ENCODE measurements at places on chromosomes 6 and 20.

DNA sequence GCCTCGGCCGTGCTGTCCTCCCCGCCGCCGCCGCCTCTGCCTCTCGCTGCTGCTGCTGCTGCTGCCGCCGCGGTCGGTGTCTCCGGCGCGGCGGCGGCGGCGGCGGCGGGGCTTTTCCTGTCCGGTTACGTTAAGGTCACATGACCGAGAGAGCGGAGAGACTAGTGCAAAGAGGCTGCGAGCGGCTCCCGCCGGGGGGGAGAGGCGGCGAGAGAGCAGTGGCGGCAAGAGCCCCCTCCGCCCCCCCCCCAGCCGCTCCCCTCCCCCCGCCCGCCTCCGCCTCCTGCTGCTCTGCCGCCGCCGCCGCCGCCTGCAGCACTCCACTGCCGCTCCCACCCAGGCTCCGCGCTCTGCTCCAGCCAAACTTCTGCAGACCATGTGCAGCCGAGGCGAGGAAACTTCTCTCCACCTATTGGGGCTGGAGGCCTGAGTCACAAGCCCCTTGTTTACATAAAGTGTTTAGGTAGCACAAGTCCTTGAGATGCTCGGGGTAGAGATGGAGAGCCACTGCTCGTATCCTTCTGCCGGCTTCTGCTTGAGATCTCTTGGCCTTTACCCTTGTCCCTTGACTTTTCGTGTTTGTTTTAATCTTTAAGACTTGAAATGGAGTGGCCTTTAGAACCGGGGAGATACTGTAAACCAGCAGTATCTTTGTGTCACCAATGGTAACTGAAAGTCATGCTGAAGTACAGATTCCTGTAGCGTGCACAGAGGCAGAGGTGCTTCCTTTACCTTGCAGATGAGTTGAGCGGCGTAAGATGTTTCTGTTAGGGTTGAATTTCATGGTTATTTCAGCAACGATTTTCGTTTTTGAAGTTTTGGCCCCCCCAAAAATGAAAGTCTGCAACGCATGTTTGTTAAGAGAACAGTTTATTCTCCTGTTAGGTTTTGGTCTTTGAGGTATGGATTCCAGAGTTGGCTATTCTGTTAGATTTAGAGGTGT is at the start of gene ZBTB2:
TSS of gene ZBTB2 (minus strand) at position 89 of the 943 bp plus-strand sequence. CDS start 17,922 bp downstream, outside the sequence.
- peak; percentile 84 for DNase-seq

DNA sequence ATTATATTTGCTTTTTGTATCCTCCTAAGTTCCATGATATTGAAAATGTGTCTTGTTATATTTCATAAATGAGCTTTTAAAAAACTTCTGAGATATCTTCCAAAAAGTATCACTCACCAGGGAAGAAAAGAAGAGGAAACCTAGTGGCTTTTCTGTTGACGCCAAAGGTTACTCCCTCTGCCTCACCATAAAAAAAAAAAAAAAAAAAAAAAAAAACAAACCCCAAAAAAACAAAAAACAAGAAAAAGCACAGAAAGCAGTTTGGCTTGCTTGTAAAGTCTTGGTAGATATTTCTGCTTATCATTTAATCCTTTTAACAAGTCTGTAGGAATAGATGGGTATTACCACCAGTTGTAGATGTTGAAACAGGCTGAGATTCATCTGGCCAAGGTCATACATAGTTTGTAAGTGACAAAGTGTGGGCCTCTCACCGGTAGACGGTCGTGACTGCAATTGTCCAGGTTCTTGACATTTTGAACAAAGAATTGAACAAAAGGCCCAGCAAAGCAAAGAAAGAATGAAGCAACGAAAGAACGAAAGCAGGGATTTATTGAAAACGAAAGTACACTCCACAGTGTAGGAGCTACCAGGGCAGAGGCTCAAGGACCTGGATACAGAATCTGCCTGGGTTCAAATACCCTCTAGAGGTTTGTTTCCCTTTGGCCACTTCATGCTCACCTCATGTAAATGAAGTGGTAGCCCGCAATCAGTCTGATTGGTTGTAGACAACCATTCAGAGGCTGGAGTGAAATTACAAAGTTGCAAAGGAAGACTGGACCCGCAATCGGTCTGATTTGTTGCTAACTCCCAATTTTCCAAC is 11.6 kb upstream of the ELOVL5 start:
- DNase-seq: no peak

DNA sequence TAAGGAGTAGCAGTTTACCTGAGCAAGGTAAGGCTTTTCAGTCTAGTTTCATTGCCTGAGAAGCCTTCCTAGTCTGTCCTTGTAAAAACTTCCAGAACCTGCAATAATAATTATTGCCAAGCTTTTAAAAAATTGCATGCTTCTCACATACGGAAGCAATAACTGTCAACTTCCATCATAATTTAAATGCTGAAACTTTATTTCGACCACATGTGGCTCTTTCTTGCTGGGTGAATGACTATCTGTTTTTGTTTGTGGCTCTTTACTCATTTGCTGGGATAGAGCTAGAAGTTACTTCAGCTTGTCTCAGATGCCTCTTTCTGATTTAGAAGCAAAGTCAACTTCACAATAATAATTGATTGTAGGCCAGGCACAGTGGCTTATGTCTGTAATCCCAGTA is 95.9 kb upstream of the COL21A1 start:
- no peak for DNase-seq

DNA sequence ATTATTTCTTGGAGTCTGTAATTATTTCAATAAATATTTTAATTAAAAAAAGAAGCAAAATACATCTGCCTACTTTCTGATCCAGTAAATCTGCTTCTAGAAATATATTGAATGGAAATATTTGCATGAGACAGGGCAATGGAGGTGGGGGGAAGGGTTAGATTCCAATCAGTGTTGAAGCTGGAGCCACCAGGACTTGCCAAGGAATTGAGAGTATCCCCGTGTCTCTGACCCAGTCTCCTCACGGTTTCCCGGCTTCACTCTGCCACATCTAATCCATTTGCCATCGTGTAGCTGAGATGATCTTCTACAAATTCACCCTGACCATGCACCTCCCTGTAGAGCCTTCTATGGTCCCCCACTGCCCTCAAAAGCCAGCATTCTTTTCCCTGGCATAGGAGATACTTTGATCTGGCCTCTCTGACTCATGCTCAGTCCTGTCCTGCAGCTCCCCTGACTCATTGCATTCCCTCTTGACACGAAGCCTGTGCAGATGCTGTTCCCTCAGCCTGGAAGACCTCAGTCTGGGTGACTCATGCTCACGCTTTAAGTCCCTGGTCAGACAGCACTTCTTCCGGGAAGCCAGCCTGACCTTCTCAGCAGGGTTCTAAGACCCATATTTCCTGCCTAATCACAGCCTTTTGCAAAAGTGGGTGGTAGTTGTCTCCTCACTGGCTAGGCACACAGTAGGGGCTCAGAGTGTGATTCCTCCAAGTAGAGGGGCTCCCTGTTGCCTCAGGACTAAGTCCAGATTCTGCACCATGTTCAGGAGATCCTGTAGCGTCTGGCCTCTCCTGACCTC is 23.0 kb upstream of the FKBP1A start:
- DNase-seq: no peak

DNA sequence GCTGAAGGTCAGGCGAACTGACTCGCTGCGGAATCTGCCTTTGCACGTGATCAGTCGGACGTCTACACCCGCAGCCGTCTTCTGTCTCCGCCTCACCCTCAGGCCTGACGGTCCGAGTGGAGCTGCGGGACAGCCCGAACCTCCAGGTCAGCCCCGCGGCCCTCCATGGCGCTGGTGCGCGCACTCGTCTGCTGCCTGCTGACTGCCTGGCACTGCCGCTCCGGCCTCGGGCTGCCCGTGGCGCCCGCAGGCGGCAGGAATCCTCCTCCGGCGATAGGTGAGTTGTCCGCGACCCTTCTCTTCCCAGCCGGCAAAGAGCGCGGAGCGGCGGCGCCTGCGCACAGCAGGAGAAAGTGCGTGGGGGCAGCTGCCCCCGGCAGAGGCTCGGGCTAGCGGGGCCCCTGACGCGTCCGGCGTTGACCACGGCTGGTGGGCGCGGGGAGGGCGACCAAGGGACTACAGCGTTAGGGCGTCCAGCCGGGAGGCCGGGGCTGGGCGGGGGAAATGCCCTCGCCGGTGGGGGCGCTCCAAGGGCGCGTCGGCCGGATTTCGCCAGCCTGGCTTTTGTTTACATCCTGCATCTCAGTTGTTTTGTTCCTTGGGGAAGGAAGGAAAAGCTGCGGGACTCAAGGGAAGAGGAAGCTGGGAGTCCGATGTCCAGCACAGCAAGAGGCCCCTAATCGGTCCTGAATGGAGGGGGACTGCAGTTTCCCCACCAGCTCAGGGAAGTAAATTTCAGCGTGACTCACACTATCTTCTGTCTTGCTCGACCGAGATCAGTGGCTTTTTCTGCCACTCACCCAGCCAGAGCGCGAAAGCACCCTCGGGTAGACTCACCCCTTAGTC is at the start of gene SMPDL3A:
TSS of gene SMPDL3A (plus strand) at position 77 of the 846 bp plus-strand sequence. CDS start at position 166, 89 bp downstream.
- DNase-seq: peak; percentile 92

- no peak for DNase-seq
These were observed 23.0 kb downstream of the PLN start for GRCh38 chr6:118571121-118571520.

- DNase-seq: no peak
These were observed 131.5 kb upstream of the KCNK16 start for GRCh38 chr6:39453956-39454524.

DNA sequence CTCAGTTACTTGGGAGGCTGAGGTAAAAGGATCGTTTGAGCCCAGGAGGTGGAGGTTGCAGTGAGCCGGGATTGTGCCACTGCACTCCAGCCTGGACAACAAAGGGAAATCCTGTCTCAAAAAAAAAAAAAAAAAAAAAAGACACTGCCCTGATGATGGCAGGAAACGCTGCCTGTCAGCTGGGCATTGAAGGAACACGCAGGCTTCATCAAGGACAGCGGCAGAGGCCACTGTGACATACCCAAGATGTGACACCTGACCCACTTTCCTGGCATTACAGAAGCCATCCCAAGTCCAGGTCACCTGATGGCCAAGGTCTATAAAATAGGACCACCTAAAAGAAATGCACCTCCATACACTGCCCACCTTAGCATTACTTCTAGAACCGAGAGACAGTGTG is 75.9 kb downstream of the RIPOR3 start:
- DNase-seq: no peak

- DNase-seq: no peak
These were observed 675.7 kb upstream of the AGPAT4 start for GRCh38 chr6:161949531-161949930.

- peak; percentile 63 for DNase-seq
These were observed 52.0 kb downstream of the RPP21 start for GRCh38 chr6:30396833-30397479.

GRCh38 chr20:50635676-50636600 is 55.4 kb downstream of the RIPOR3 start:
- peak; percentile 70 for DNase-seq

DNA sequence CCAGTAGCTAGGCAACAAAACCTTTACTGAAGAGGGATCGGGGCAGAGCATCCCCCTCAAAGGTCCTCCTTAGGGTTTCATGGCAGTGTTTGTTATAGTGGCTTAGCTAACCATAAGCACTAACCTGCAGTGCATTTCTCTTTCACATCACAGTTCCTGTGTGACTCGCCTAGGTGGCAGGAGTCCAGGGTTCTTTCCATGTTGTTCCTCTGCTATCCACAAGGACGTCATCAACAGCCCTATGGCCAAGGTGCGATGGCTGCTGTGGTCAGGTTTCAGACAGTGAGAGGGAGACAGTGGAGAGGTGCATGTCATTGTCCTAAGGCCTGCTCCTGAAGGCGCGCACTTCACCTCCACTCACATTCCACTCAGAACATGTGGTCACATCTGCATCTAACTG is 38.8 kb upstream of the FOXA2 start:
- peak; percentile 26 for DNase-seq

GRCh38 chr6:87837444-87837843 is 135.4 kb upstream of the AKIRIN2 start:
- DNase-seq: no peak

- peak; percentile 78 for DNase-seq
These were observed 141.5 kb downstream of the ANKRD60 start for GRCh38 chr20:58086763-58087561.

- DNase-seq: no peak
These were observed 7.3 kb upstream of the PXDC1 start for GRCh38 chr6:3758842-3759144.

DNA sequence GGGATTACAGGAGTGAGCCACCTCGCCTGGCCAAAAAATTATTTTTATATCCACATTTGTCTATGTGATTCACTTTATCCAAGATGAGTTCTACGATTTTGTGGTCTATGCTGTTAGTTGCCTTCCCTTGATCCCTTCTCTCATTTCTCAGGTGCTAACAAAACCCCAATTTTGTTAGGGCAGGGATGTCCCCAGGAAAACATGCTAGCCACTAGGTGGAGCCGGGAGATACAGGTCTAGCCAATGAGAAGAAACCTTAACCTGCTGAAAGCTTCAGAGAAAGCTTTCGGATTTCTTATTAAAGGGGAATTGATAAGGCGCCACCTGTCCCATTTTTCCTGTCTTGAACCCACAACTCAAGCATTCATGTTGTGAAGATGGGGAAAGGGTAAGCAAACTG is 167.4 kb upstream of the OLIG3 start:
- no peak for DNase-seq

- DNase-seq: no peak
These were observed 88.1 kb upstream of the IFNGR1 start for GRCh38 chr6:137307163-137307854.

DNA sequence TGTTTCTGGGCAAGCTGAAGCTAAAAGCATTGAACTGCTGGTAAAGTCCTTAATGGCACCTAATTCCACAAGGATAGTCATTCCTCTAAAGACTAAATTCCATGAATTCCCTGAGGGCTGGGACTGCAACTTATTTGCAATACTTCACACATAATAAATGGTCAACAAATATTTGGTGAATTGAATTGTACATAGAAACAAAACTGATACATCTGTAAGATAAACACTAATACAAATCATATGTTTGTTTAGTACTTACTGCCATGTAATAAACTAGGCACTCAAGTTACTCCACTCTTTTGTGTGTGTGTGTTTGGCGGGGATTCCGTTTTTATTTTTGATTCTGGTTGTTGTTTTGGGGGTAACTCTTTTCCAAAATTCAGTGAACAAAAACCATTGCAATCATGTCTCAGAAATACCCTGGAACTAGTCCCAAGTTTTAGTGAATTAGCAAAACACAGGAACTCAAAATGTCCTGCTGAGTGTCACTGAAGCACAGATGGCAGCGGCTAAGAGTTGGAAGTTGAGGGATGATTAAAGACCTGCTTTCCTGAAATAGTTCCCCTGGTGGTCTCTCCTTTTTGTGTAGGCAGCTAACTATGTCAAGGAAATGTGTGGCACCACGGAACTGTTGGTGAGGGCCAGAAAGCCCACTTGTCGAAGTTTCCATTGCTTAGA is 74.8 kb upstream of the SNRPB2 start:
- no peak for DNase-seq

DNA sequence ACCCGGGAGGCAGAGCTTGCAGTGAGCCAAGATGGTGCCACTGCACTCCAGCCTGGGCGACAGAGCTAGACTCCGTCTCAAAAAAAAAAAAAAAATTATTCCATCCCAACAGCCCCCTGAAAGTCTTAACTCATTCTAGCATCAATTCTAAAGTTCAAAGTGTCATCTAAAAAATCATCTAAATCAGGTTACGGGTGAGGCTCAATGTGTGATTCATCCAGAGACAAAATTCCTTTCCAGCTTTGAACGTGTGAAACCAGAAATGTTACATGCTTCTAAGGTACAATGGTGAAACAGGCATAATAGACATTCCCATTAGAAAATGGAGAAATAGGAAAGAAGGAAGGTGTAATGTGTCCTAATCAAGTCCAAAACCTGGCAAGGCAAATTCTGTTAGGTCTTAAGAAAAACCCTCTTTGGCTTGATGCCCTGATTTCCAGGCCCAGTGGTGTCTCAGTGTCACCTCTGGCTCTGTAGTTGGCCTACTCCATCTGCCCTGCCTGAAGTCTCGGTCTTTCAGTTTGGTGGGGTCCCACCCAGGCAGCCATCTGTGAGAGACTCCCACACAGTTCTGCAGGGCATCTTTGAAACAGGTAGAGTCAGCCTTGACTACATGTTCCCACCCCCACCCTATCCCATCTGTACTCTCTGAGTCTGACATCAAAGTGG is 43.5 kb downstream of the HFE start:
- DNase-seq: no peak
